ENCODE measurements at places on chromosomes 1 and 21. TPM values are rescaled to one million over a fixed set of nuclear protein-coding genes. Genes with fewer than 3 reads are reported as not detected.

The CYP4X1 gene
- not detected for total RNA-seq

The OR2T35 gene
- not detected for total RNA-seq

The CD247 gene
- total RNA-seq, result not detected

The PCNX2 gene
- 29.7 TPM for total RNA-seq

The USP16 gene
- total RNA-seq, result 32.4 TPM

The USP1 gene
- total RNA-seq, result 24.3 TPM

The TRIM46 gene
- total RNA-seq, result 10.7 TPM

The MCOLN2 gene
- 0.30 TPM for total RNA-seq

The ZBTB21 gene
- total RNA-seq, result 7.1 TPM

The GRIK3 gene
- total RNA-seq, result not detected

The OR2L2 gene
- not detected for total RNA-seq

The UMODL1 gene
- not detected for total RNA-seq

The CFHR5 gene
- not detected for total RNA-seq

The TNFRSF14 gene
- 4.8 TPM for total RNA-seq

The CLDN17 gene
- not detected for total RNA-seq

The CHTOP gene
- 31.8 TPM for total RNA-seq

Measured in smooth muscle cell of the umbilical artery (primary cell).